BE2C (cell line): ENCODE measurements at places on chromosomes 4 and X.
A peak's percentile ranks its signal among the peaks of the same experiment; 100 is the strongest.

DNA sequence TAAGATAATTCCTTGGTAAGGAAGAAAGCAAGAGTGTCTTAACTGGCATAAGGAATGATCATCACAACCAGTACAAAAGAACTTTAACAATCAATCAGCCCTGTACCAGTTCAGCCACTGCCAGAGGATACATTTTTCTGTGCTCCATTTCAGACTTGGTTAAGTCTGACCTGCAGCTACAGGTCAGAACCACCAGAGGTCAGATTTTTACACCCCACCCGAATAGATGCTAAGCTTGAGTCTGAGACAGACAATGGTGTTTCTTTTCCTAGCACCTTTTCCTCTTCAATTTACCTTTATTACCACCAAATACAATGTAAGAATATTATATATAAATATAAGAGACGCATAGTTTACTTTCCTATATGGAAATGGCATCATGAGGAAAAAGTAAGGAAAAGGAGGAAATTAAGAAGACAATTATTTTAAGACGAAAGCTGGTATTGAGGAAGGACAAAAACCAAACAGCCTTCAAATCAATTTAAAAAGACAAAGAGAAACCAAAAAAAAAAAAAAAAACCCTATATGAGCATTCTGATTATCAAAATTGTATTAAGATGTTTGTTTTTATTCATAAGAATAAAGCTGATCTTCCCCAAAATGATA lies 215.3 kb upstream of the TTC29 start:
- DNase-seq, result peak; percentile 49

DNA sequence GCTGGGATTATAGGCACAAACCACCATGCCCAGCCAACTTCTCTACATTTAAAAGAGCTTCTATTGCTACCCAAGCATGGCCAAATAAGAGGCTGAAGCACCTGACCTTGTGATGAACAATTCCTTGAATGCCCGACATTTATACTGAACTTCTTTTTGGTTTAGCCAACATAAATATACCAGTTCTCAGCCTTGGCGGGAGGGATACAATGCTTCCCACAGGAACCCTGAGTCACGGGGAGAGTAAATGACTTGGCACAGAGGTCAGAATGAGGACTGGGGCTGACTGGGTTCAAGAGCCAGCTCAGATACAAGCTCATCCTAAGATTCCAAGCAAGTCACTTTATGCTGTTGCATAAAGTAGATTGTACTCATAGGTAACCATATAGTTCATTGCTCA lies 6.1 kb downstream of the HOPX start:
- DNase-seq, result no peak

DNA sequence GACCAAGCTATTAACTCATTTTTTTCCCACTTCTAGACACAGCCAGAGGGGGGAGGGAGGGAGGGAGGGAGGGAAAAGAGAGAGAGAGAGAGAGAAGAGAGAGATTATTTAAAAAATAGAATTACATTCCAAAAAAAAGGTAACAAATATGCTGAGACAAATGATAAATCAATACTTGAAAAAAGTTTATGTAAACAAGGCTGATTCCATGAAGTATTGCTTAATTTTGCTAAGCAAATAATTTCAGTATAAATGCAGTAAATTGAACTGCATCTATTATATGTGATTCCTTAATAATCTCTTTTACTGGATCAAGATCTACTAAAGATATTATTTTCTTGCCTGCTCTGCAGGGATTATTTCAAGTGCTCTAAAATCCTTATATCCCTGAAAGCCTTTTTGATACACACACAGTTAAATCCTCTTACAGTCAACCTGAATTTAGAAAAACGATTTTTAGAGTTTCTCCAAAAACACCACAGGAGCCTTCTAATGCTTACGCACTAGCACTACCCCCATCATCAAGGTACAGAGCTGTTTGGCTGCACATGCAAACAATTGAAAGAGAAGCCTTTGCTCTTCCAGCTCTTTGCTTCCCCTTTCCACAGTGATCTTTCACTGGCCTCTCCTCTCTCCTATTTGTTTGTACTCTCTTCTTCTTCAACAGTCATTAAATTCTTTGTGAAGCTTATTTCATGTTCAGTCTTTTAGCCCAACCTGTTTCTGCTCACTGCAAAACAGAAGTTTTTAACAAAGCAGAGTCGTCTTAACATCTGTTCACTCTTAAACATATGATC lies 426.3 kb upstream of the FAM241A start:
- no peak for DNase-seq

DNA sequence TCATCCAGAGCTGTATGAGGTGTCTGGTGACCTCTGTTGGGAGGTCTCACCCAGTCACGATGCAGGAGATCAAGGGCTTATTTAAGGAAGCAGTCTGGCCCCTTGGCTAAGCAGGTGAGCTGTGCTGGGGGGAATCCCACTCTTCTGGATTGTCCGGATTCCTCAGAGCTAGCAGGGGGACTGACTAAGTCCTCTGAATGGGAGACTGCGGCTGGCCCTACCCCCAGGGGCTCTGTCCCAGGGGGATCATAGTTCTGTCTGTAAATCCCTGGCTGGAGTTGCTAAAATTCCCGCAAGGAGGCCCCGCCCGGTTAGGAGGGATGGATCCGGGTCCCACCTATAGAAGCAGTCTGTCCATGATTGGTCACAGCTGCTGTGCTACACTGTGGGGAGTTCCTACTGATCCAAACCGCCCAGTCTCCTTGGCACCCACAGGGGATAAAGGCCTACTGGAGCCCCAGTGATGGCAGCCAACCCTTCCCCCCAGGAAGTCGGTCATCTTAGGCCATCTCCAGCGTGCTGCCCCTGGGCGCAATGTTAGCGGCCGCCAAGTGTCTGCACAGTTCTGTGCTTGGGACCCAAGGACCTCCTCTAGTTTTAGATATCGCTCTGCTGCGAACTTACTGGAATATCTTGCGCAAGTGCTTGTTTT lies 118.2 kb upstream of the KLF8 start:
- no peak for DNase-seq

- DNase-seq, result no peak
Observed at GRCh38 chr4:147194114-147194513, 248.4 kb upstream of the TTC29 start.

DNA sequence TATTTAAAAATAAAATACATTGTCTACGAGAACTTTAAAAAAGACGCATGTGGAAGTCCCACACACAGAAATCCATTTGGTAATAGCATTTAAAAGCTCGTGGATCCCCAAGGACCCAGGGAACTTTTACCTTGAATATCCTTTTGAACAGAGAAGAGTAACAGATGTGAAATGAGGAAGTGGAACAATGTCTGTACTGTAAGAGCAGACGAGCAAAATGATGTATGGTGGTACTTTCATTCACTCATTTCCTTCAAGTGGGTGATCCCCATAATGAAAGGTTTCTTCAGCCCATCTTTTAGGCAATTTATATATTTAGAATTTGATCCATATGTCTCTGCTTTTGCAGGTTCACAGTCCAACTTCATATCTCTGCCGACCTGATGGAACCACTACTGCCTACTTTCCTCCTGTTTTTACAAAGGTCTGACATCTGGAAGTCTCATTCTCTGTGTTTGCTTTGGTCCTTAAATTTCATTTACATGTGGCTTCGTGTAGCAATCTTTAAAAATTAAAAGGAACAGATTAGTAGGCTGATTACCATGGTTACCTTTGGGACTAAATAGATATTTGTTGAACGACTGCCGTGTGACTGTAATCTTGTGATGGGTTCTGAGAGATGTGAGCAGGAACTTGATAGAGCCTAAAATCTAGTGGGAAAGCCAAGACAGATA lies 188.4 kb downstream of the PALLD start:
- no peak for DNase-seq

DNA sequence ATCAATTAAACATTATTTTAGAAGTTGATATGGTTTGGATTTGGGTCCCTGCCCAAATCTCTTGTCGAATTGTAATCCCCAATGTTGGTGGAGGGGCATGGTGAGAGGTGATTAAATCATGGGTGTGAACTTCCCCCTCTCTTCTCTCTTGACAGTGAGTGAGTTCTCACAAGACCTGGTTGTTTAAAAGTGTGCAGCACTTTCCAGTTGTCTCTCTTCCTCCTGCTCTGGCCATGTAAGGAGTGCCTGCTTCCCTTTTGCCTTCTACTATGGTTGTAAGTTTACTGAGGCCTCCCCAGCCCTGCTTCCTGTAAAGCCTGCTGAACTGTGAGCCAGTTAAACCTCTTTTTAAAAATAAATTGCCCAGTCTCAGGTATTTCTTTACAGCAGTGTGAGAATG lies 141.4 kb downstream of the GALNTL6 start:
- no peak for DNase-seq

- DNase-seq, result no peak
Observed at GRCh38 chr4:4838936-4839810, 20.3 kb upstream of the MSX1 start.

DNA sequence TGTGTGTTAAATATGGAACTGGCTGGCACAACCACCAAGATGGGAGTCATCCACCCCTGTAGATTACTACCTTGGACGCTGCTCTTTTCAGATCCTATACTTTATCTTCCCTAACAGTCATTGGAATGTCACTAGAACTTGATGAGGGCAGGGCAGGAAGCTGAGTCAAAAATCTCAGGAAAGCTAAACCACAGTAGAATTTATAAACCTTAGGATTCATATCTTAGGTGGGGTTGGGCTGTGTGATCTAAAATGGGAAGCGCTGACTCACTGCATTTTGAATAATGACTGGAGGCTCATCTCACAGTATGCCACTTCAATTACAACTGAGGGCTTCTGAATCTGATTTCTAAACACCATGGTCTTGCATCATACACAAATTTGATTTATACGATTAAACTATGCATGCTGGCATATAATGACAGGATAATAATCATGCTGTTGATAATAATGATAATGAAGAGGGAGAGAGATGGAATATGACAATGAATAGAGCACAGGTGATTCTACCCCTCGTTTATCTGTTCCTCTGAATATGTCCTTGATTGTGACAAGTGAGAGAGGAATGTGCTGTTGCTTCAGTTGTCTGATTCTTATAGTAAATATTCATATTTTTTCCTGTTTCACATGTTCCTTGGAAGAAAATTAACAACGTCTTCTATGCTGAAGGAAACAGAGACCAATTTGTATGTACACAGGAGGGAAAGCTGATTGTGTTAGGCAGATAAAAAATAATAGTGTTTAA lies 270.3 kb upstream of the HS3ST1 start:
- DNase-seq, result no peak

- no peak for DNase-seq
Observed at GRCh38 chr4:19126903-19127302, 1105.3 kb upstream of the LCORL start.

GRCh38 chr4:6619466-6620255 lies 20.8 kb upstream of the MRFAP1 start:
- DNase-seq, result no peak

DNA sequence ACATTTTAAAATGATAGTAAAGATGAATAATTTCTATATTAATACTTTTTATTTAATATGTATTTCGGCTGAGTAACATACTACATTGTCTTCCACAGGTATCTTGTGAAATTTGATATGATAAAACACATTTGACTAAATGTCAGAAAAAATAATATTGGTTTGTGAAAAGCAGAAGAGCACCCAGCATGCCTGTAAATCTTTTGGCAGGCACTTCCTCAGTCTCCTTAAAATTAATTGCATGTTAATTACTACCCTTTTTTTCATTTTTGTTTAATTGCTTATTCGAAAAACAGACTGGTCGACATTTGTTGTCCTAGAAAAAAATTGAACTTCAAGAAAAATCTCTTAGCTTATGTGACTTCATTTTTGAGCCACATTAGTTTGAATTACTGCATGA lies 40.6 kb downstream of the CLCN3 start:
- DNase-seq, result no peak

- no peak for DNase-seq
Observed at GRCh38 chr4:153326513-153326912, 18.0 kb upstream of the MND1 start.

- no peak for DNase-seq
Observed at GRCh38 chr4:107693132-107693531, 26.9 kb downstream of the PAPSS1 start.

GRCh38 chr4:74072739-74073138 lies 26.3 kb downstream of the CXCL2 start:
- DNase-seq, result no peak

GRCh38 chr4:37946503-37947179 lies 13.6 kb upstream of the PTTG2 start:
- no peak for DNase-seq

DNA sequence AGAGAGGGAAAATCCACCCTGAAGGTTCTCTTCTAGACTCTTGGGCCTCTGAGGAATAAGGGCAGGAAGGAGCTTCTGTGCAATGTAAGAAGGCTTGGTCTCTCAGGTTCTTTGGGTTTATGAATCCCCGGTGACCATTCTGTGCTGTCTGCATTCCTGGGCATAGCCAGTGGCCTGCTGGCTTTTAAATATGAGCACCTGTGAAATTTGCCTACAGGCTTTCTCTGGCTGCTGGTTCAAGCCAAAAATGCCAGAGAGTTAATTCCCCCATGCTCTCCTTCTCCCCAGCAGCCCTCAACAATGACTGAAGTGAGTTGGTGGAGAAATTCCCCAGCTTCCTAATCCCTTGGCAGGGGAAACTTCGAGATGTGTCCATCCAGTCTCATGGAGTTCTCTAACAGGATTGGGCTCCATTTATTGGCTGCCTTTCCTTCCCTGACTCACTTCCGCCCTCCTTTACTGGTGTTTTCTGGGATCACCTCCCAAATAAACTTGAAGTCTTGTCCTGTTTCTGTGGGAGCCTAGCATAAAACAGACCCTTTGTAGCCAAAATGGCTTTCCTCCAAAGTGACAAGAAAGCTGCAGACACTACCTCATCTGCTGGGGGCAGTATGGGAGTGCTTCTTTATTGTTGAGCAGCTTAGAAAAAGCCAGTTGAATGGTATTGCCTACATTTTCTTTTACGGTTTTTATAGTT lies 179.4 kb upstream of the CASK start:
- DNase-seq, result no peak

GRCh38 chr4:161364681-161365080 lies 799.1 kb downstream of the FSTL5 start:
- no peak for DNase-seq

- no peak for DNase-seq
Observed at GRCh38 chr4:70715097-70715496, 6.7 kb upstream of the RUFY3 start.

DNA sequence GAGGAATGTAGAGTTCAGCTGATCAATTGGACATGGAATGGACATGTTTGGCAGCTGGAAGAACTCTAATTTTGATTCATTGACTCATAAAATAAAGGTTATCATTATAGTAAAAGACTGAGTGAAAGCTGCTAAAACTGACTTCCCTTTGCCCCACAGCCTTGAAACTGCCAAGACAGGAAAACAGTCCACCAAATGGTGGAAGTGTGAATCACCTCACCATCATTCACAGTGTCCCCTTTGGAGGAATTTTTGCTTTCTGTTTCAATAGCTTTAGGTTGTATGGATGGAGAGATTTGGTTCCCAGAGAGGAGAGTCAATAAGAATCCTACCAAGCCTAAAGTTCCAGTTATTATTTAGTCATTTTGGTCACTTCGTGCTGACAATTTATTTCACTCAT lies 20.8 kb upstream of the FREM3 start:
- no peak for DNase-seq
